ENCODE measurements at places on chromosomes 7 and 10.

GRCh38 chr10:42952931-42953683 is 123.8 kb upstream of the RET start:
- DNase-seq, result no peak

- no peak for DNase-seq
These were observed 109.3 kb downstream of the CPEB3 start for GRCh38 chr10:92181575-92181974.

GRCh38 chr10:7306147-7306546 is 104.7 kb downstream of the SFMBT2 start:
- DNase-seq, result no peak

DNA sequence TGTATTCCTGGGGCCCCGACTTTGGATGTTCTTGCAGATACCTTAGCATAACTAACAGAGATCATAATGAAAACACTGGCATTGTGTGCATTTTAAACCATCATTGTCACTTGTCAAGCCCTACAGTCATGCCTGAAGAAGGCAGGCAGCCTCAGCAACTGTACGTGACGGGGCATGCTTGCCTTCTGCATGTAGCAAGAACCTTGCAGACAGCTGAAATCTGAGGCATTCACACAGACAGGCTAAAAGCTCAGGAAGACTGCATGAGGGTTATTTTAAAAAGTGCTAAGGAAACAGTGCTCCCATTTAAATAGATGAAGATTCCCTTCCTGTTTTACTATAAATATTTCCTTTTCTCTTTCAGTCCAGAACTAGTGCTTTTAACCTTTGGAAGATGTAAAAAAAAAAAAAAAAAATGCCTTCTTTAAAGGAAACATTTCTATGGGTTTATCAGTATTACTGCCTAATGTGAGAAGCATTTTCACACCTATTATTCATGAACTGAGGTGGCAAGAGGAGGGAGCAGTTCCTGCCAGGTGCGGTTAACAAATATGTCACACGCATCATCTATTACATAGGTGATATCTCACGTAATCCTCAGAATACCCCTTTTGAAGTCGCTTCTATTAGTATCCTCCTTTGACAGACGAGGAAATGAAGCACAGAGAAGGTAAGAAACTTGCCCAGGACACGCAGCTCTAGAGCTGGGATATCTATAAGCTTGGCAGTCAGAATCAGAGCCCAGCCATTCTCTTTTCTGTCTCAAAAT is 88.1 kb downstream of the PRKCQ start:
- no peak for DNase-seq

- no peak for DNase-seq
These were observed 24.6 kb upstream of the HUS1 start for GRCh38 chr7:48004032-48004431.

DNA sequence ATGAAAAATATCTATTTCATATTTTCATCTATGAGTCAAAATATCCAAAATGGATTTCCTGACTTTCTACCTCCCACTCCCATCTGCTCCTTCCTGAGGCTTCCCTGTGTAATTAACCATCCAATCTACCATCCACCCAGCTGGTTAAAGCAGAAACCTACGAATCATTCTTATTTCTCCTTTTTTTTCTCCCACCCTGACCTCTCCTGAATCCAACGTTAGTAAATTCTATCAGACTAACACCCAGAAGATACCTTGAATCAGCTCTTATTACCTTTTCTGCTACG is 3.7 kb upstream of the LIPF start:
- no peak for DNase-seq

DNA sequence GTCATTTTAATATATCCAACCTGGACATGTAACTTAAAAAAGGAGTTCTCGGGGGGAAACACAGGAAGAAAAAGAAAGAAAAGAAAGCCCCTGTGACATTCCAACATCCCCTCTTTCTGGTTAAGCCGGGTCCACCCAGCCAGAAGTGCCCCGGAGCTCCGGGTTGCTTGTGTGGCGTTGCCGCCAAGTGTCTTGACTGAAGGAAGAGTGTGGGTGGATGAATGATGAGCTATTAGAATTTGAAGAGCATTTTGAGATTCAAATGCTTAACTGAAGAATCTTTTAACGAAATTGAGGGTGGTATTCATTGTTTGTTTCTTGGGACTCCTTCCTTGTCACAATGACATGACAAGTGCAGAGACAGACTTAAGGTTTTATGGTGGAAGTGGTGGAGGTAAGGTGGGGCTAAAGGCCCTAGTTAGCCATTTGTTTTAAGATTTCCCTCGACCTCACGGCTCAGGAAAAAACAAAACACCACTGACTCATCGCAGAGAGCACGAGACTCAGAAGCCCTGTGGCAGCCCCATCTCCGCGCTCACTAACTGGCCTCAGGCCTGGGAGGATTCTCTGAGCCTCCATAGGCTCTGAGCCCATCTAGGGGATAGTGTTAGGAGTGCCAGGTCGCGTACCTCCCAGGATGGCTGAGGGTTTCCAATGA is 1.8 kb upstream of the GLI3 start:
- no peak for DNase-seq

All from GM12892 (cell line).